Activated B cell treated with CpG ODN at 0.5 μM for 24 hours (primary cell): ENCODE measurements at places on chromosomes 11 and 22. TPM values are rescaled to one million over a fixed set of nuclear protein-coding genes. Genes with fewer than 3 reads are reported as not detected.

DNA sequence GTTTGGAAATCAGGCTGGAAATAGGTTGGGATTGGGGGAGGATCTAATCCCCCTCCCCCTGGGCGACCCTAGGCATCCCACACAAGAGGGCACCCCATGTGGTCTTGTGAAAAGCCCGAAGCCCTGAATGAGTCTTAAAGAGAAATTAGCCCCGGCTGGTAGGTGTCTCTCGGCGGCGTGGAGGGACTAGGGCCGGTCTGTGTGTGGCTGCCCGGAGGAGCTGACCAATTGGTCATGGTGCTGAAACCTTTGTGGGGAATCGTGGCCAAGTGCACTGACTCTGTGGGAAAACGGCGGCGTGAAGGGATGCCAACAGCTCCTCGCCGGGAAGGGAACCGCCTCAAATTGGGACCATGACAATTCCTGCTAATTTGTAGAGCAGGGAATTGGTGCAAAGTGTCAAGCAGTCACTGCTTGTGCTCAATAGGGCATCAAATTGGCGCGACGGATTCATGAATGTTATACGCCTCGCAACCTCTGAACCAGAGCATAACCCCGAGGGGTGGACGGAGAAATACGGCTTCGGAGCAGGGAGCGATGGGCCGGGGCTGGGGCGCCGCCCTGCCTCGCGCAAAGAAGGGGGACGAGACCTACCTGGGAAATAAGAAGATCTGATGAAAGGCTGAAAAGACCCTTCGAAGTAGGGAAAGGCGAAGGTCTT, 1.5 kb downstream of the DBX1 start:
- no peak for DNase-seq

DNA sequence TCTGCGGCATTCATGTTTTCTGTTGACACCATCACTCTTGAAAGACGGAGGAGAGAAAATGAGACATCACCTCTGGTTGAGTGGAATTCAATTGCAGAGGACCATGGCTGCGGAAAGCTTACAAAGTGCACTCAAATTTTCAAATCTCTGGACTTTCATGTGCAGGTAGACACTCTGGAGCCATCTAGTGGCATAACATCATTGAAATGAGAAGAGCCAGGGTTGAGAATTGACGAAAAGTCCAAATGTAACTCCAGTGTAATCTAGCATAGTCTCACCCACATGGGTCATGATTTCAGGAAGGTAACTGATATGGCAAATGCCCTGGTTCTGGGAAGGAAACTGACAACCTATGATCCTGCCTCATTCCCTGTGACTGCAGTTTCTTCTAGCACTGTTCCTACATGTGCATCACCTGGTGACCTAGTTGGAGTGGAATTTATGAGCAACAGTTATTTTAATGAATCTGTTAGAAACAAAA, 687.8 kb downstream of the KCNA4 start:
- no peak for DNase-seq

DNA sequence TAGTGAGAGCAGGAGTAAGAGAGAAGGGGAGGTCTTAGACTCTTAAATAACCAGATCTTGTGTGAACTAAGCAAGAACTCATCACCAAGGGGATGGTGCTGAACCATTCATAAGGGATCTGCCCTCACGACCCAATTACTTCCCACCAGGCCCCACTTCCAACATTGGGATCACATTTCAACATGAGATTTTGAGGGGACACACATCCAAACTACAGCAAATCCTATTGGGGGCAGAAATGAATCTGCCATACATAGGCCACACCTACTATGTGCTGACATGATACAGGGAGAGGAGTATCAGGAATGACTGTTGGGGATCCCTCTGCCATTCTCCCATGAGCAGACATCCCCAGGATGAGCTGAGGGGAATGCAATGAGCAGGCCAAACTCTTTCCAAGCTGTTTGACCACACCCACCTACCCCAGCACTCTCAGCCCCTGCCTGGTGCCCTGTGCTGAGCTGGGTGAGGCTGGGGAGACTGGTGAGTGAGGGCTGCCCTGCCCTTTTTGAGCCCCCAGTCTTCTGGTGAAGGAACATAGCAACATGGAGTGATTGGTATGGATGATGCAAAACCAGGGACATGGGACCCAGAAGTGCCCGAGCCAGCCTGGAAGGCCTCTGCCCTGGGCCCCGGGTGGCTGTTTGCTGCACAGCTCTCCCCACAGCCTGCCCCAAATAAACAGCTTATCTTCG, 1.2 kb upstream of the GTSE1 start:
- DNase-seq = no peak

GRCh38 chr11:105610871-105611571, 1.1 kb downstream of the GRIA4 start:
- DNase-seq = no peak

DNA sequence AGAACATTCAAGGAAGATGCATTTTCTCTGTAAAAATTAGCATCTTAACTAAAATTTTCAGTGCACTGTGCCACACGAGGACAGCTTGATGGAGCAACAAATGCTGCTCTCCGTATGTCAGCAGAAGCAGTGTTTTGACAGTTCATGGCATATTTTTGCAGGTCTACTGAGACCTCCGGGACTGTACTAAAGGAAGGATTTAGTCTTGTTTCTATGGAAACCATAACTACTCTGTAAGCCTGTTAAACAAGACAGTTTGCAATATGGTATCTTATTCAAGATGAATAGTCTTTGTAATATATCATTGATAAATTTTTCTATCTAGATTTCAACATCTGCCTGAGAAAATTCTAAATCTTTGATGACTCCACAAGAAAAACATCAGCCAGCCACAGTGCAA, 184.0 kb upstream of the GUCY1A2 start:
- DNase-seq = no peak

DNA sequence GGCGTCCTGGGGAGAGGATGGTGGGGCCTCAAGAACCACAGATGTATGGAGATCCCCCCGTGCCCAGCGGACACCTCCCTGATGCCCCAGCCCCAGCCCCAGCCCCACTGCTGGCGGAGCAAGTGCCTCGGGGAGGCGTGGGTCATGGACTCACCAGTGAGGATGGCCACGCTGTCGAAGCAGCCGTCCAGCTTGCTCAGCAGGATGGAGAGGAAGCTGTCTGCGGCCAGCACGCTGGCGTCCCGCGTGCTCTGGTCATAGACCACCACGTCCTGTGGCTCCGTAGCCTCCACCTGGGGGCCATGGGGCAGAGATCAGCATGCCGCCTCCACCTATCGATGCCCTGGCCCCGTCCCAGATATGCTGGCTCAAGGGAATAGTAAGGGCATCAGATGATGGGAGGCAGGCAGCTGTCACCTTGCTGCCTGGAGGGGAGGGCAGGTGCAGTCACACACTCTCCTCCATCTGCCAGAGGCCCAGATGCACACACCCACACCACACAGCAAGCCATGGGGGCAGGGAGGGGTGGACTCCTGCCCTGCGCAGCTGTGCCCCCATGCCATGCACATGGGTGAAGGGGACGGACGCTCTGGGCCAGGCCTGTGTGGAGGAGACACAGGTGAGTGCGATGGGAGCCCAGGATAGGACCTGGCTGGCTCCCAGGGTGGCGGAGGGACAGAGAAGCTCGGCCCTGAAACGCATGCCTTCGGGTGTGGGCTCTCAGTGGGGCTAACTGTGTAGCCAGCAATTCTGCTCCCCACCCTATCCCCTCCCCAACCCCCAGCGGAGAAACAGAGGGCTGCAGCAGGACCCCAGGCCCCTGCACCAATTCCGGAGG, 8.2 kb downstream of the DUSP8 start:
- no peak for DNase-seq

Gene ENTHD1
- 0.15 TPM in 1 of 2 replicates, not detected in the other for total RNA-seq

Gene FAM180B
- 0.16 TPM in 1 of 2 replicates, not detected in the other for total RNA-seq

Gene MGAT3
- 41.5 and 43.4 TPM in 2 replicates for total RNA-seq
